H1 (cell line): ENCODE measurements at places on chromosomes 12 and 14. TPM values are rescaled to one million over a fixed set of nuclear protein-coding genes. Genes with fewer than 3 reads are reported as not detected.

Gene AQP2
- polyA plus RNA-seq: 0.02 TPM in 1 of 2 replicates, not detected in the other

Gene CDK4
- polyA plus RNA-seq: 311 and 368 TPM in 2 replicates

Gene OTX2
- polyA plus RNA-seq: 145 and 155 TPM in 2 replicates

Gene ARHGAP9
- polyA plus RNA-seq: 6.0 and 7.0 TPM in 2 replicates

Gene TAS2R19
- polyA plus RNA-seq: 0.35 and 0.97 TPM in 2 replicates

Gene CBLN3
- polyA plus RNA-seq: 0.72 and 1.00 TPM in 2 replicates

Gene PTPRO
- 0.44 and 0.73 TPM in 2 replicates for polyA plus RNA-seq

Gene NANOG
- 31.1 and 53.7 TPM in 2 replicates for polyA plus RNA-seq

Gene CLEC14A
- 0.09 and 0.17 TPM in 2 replicates for polyA plus RNA-seq

Gene DDIT3
- polyA plus RNA-seq: 4.7 and 5.7 TPM in 2 replicates
